Dermis microvascular lymphatic vessel endothelial cell (primary cell): ENCODE measurements at places on chromosomes 11 and 22. TPM values are rescaled to one million over a fixed set of nuclear protein-coding genes. Genes with fewer than 3 reads are reported as not detected.

Gene THY1
- total RNA-seq: 3.8 and 10.1 TPM in 2 replicates

Gene IFITM10
- total RNA-seq: 0.39 and 1.3 TPM in 2 replicates

DNA sequence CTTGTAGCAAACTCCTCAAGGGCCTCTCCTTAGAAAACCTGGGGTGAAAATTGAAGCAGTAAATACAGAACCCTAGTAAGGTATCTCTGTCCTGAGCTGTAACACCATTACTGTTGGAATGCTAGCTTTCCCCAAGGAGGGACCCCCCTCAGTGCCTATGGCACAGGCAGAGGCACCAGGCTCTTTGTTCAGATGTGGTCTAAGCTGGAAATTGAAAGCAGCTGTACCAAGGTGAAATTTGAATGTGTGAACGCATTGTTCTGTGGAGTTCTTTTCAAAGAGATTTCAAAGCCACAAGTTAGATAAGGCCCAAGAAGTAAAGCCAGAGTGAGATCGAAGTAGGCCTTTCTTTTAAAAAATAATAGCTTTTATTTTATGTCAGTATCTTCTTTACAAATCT lies 71.9 kb upstream of the HORMAD2 start:
- DNase-seq: no peak

GRCh38 chr11:94661444-94661843 lies 94.3 kb downstream of the PIWIL4 start:
- no peak for DNase-seq

- no peak for DNase-seq
Observed at GRCh38 chr11:128970598-128971190, 28.0 kb upstream of the TP53AIP1 start.
